ENCODE measurements at places on chromosomes 2 and 18.

DNA sequence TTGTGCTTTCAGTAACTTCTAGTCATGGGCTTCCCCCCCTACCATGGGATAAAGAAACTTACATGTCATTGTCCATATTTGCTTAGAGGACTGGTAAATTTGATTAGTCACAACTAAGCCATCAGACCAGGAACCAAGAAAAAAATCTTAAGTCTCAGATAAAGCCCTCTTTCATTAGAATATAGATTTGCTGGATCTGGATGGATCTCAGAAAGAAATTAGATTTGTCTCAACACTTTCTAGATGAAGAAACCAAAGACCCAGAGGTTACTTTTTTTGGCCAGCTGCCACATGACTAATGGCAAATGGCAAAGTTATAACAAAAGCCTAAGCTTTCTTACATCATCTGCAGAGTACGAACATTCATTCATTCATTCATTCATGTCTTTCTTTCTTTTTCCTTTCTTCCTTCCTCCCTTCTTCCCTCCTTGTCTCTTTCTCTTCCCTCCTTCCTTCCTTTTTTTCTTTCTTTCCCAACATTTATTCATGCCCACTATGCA is 60.2 kb downstream of the CDCA7 start:
- DNase-seq: no peak

DNA sequence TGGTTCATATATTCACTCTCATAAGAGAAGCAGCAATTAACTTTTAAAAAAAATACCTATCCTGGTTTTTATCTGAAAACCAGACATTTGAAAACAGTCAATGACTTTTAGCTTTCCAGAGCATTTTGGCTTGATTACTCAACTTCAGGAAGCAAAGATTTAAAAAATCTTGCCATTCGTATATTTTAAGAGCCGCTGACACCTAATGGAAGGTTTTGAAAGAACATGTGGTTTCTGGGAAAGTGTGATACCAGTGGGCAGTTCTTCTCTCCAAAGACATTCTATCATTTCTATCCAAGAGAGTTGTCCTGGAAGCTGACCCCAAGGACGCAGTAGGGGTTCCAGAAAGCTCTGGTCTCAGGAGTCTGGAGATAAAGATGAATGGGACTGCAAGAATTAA is 234.7 kb downstream of the TTC32 start:
- DNase-seq: no peak

DNA sequence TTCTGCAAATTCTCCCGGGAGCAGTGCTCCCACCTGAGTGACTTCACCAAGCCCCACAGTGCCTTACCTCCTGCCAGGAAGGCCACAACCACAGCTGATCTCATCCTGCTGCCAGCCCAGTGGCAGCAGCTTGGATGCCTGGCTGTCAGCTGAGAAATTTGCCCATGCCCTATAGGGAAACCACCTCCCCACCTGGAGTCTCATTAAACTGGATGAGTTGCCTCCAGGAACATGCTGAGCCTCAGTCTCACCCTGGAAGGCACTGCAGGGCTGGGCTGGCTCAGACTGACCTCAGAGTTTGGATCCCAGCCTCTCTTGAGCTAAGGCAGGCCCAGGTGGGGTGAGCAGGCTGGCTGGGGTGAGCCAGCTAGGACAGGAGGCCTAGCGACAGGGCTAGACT is 23.3 kb downstream of the REEP1 start:
- no peak for DNase-seq

GRCh38 chr2:143584936-143585335 is 455.7 kb downstream of the ARHGAP15 start:
- no peak for DNase-seq
